Effector memory CD4-positive, alpha-beta T cell (primary cell): ENCODE measurements at places on chromosomes 11 and 22.

DNA sequence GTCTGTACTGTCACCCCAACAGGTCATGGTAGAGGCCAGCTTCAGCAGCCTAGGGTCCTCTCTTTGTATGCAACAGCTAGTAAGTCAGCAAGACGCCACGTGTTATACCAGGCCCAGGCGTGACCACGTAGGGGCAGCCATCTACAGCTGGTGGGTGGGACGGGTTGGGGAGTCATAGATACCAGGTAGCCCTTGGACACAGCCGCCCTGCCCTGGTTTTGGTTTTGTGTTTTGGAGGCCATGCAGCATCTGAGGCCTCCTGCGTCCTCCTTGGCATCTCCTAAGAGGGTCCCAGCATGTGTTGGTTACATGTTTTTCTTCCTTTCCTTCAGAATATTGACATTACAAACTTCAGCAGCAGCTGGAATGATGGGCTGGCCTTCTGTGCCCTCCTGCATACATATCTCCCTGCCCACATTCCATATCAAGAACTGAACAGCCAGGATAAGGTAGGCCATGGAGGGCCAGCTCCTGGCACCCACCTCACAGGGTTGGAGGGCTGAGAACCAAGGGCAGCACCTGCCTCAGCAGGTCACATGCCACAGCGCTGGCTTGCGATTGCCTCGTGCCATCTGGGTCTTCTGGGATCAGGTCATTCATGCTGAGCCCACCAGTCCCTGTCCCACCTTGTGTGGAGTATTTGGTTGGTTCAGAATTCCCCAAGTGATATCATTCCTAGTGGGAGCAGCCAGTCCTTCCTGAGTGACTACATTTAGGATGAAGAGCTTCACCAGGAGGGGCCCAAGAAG, 16.0 kb upstream of the ADORA2A start:
- no peak for DNase-seq

GRCh38 chr11:110097459-110098012, 4.3 kb downstream of the ZC3H12C start:
- no peak for DNase-seq

- no peak for DNase-seq
Observed at GRCh38 chr11:24965748-24966147, 468.9 kb downstream of the LUZP2 start.

GRCh38 chr11:83035070-83035854, 36.4 kb downstream of the RAB30 start:
- DNase-seq = no peak

DNA sequence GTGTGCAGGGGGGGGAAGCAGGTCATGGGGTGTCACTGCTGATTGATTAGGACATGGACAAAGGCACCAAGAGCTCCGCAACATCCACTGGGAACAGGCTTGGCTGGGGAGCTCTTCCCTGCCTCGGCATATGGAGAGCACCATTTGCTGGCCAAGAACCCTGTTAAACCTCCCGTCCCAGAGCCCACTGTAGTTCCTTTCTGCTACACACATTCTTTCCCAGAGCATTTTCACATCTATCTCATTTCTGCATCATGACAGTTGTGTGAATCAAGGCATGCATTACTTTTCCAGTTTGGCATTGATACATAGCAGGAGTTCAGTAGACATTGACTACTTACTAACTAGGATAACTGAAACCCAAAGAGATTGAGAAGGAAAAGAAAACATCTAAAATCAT, 333.4 kb upstream of the B3GAT1 start:
- no peak for DNase-seq

GRCh38 chr22:32396746-32397145, 15.3 kb downstream of the RTCB start:
- no peak for DNase-seq

DNA sequence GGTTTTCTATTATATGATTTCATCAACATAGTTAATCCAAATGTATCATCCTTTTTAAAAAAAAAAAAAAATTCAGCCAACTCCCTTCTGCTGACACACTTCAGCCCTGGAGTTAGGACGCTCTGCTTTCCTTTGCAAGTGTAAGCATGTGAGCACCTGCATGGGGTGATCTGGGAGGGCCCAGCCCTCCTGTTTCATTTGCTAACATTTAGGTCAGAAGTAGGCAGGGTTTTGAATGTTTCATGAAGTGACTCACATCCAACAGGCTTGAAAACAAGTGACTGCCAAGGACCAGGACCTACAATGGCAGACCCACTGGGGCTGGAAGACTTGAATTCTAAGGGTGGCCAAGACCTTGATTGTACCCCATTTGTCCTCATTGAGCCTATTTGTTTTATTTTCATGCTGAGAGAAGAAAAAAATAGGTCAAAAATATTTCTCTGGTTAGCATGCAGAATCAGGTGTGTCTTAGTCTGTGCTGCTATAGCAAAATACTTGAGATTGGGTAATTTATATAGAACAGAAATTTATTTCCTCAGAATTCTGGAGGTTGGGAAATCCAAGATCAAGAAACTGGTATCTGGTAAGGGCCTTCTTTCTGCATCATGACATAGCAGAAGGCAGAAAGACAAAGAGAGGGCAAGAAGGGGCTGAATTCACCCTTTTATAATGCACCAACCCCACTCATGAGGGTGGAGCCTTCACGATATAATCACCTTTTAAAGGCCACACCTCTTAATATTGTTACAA, 137.6 kb downstream of the CD44 start:
- no peak for DNase-seq

DNA sequence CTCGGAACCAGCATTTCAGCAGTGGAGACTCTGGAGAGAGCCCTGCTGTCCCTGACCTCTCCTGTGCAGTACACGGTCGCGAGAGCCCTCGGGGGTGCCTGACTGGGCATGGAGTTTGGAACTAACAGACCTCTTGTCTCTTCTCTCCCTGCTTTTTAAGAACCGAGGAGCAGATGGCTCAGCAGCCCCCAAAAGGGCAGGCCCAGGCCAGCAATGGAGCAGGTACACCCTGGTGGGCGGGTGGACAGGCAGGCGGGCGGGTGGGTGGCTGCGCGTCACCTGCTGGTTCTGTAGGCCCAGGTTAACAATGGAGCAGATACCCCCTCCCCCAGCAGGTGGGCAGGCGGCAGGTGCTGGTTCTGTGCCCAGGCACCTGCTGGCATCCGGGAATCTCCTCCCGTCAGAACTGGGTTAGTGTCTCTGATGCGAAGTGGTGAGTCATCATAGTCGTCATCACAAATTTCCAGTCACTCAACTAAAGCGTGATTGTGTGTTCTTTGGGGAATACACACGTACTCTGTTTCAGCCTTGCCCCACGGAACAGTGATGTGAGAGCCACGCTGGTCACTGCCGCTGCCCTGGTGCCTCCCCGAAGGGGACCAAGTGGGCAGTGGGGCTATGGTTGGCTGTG, 41.1 kb downstream of the GRAMD4 start:
- DNase-seq = peak; percentile 58

GRCh38 chr11:104105155-104105554, 58.8 kb downstream of the PDGFD start:
- no peak for DNase-seq

GRCh38 chr11:67051180-67051893, 5.3 kb upstream of the RHOD start:
- DNase-seq = no peak

DNA sequence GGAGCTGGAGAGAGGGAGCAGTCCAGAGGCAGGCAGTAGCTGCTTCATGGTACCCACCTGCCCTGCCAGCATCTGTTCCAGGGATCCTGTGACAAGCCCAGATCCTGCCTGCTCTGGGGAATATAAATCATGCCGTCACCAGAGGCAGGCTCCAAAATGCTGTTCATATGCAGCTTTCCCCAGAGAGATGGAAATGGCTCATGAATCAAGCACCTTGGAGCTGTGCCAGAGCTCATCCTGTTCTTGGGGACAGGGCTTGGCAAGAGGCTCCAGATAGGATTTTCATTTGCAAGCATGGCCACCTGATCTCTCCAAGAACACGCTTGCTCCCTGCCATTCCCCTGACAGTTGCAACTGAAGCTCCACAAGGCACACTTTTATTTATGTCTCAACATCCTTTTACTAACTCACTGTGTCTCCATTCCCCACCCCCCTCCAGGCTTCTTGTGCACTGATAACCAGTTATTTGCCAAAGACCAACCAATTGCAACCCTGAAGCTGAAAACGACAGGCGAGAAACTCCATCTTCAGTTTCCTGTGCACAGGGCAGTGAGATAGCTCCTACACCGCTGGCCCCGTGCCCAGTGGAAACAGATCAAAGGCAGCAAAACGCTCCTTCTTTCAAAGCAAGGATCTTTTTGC, 115.8 kb upstream of the PITPNB start:
- DNase-seq = no peak

- no peak for DNase-seq
Observed at GRCh38 chr11:102473543-102473942, 21.0 kb upstream of the TMEM123 start.

DNA sequence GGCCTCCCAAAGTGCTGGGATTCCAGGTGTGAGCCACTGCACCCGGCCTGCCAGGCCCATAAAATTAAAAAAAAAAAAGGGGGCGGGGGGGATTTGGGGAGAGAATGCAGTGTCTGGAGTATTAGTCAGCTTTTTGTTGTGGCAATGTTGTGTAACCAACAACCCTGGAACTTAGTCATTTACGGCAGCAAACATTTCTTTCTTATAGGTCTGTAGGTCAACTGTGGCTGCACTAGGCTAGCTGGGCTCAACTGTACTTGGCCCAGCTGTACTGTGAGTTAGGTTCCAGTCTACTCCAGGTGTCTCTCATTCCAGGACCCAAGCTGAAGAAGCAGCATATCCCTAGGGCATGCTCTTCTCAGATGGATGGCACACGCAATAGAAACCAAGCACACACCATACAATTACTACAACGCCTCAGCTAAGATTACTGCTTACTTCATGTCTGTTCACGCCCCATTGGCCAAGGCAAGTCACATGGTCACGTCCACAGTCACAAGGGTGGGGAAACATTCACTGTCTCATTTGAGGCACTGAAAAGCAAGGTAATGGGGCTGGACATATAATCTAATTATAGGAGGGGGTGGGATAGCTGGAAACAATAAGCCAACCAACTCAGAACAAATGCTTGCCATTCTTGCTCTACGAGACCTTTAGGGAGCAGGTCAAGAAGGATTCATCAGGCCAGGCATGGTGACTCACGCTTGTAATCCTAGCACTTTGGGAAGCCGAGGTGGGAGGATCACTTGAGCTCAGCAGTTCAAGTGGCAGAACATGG, 10.4 kb upstream of the SPINDOC start:
- DNase-seq = no peak

- no peak for DNase-seq
Observed at GRCh38 chr11:17353821-17354600, 2.4 kb downstream of the NCR3LG1 start.

DNA sequence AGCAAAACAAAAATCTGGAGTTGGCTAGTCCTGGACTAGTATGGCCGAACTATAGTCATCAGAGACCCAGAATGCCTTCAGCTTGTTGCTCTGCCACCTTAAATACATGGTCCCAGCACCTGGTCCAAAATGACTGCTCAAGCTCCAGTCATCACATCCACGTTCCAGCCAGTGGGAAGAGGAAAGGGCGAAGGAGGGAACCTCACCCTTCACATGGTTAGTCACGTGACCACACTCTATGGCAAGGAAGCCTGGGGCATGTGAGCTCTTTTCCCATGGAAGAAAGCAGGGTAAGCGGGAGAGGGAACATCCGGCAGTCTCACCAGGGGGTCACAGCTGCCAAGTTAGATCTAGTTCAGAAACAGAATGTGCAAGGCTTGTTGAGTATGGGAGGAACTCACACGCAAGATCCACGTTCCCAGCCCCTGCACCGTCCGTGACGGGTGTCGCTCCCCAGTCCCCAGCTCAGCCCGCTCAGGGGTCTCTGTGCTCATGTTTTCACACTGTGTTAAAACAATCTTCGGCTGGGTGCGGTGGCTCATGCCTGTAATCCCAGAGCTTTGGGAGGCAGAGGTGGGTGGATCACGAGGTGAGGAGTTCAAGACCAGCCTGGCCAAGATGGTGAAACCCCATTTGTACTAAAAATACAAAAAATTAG, 1.9 kb upstream of the ANO9 start:
- no peak for DNase-seq

DNA sequence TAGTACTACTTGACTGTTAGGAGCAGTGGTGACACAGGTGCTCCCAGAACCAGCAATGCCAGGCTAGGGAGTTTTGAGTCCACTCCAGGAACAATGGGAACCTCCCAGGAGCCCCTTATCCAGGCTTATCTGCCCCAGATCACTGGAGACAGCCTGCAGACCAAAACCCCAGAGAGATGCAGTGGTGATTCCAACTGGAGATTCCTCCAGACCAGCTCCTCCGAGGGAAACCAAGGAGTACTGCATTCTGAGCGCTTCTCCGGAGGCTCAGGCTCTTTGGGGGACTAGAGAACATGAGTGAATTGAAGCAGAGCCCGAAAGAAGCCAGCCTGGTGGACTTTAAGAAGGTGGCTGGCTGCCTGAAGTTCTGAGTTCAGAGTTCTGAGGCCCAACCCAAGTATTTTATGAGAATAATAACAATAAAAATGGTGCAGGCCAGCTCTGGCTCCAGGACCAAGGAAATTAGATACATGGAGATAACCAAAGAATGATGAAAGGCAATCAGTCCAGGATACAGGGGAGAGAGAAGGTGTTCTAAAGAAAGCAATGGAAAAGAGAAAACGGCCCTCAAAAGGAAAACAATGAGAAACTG, 1.3 kb upstream of the TMEM25 start:
- no peak for DNase-seq

DNA sequence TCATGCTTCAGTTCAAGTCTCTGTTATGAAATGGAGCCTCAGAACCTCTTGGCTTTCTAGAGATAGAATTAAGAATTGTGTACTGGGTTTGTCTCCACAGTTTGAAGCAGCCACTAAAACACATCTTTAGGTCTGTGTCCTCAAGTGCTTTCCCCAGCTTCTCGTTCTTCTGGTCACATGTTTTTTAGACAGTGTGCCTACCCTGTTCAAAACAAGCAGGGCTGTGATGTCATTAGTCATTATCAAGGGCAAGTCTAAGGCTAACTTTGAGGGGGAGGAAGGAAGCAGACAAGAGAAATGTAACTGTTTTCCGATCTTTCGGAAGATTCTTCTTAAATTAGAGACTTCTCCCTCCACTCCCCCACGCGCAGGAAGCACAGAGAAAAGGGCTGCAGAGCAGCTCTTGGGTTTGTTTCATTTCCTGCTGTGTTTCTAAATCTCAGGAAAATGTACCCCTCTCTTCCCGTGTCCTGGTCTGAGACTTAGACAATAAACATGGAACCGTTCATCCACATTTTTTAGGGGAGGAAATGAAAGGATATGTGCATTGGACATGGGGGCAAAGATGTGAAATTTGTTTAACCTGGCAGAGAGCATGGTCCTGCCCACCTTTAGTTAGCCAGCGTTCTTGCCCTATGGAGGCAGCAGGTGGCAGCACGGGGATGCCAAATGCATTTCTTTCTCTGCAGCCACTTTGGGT, 3.1 kb downstream of the AKIP1 start:
- DNase-seq = no peak

GRCh38 chr22:40024201-40025061, 29.7 kb downstream of the FAM83F start:
- DNase-seq = peak; percentile 21

DNA sequence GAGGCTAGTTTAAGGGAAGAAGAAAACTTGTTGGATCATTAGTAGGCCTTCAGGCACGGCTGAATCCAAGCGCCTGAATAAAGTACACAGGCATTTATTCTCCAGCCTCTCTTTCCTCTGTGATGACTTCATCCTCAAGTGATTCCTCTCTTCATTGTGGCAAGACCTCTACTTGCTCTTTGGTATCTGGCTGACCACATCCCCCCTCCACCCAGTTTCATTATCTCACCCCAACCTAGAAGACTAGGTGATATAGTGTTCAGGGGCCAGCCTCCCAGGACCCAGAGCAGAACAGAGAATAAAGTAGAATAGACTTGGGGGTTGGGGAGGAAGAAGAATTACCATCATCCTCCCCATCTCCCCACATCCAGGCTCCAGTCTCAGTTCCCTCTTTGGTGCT, 189.3 kb downstream of the MIAT start:
- DNase-seq = no peak
